ENCODE measurements at places on chromosomes 2 and 18.
A peak's percentile ranks its signal among the peaks of the same experiment; 100 is the strongest.

DNA sequence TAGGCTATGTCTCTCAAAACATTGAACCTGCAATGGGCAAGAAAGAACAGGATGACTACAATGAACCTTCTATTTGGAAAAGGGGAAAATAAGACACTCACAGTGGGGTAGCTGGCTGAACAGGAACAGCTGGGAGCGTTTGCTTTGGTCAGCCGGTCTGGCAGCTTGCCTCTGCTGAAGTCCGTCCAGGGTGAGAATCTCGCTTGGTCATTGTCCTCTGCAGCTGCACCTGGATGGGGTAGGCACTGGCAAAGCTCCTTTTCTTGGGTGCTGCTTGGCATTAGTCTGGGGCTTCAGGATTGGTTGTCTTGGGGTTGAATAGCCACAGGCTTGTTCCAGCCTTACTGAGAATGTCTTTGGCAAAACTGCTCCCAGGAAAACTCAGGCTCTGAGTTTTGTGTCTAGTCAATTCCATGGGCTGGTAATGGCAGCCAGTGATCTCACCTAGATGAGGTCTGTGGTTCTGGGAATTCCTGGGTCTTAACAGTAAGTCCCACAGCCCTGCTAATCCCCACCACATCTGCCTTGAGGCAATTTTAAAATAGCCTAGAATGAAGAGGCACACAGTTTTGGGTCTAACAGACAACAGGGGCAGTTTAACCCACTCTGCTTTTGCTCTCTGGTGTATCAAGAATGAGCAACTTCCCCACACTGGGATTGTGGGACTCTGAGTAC lies 13.4 kb downstream of the NEDD4L start:
- DNase-seq = no peak

DNA sequence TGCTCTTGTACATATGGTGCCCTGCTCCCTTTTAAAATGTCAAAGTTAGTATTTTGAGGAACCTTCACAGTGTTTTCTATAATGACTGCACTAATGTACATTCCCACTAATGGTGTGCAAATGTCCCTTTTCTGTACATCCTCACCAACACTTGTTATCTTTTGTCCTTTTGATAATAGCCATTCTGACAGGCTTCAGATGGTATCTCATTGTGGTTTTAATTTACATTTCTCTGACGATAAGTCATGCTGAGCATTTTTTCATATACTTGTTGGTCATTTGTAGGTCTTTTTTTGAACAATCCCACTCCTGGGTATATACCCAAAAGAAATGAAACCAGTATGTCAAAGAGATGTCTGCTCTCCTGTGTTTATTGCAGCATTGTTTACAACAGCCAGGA lies 268.3 kb downstream of the FBXO15 start:
- no peak for DNase-seq

- no peak for DNase-seq
These were observed 5.1 kb downstream of the MEIS1 start for GRCh38 chr2:66439812-66440542.

- DNase-seq = no peak
These were observed 137.6 kb downstream of the CMPK2 start for GRCh38 chr2:6728156-6728555.

DNA sequence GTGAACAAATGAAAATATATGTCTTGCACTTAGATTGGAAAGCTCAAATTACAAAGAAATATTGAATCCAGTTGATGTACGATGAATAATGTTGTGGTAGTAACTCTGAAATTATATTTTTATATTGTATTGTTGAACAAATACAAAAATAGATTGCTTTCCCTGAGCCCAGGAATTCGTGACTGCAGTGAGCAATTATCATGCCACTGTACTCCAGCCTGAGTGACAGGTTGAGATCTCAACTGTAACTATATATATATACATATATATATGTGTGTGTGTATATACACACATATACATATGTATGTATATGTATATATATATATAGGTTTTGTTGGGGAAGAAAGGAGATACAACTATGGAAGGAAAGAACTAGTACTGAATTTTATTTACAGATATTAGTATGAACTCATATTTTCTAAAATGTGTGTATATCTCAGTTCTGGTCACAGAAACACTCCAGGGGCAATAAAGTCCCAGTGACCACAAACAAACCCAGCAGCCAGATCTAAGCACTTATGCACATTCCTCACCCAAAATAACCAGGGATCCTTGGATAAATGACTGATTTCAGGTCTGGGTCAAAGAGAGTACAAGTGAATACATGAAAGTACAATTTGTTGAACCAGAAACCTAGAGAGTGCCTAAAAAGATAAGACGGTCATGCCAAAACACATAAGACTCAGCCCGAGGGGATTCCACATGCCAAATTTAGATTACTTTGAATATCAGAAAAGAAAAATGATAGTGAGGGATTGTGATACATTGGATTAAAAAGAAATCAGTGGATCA lies 146.3 kb downstream of the TMX3 start:
- DNase-seq = no peak

- peak; percentile 13 for DNase-seq
These were observed 182.4 kb downstream of the NCK2 start for GRCh38 chr2:105926960-105927678.

DNA sequence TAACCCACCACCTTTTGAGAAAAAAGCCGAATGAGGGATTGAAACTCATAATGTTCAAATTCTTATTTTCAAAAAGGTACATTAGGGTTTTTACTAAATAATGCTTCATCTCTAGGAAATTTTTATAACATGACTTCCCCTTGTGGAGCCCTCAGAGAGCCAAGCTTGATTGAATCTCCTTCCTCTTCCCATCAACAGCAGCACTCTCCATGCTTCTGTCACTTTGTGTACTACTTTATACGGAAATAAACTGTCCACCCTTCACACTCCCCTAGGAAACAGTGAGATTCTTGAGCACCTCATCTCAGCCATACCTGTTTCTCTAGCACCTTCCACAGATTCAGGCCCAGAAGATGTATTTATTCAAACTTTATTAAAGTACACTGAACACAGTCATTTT lies 51.8 kb downstream of the TFPI start:
- DNase-seq = no peak

GRCh38 chr18:28059861-28060260 lies 117.1 kb downstream of the CDH2 start:
- no peak for DNase-seq

GRCh38 chr2:20403774-20404312 lies 43.0 kb upstream of the RHOB start:
- DNase-seq = no peak

DNA sequence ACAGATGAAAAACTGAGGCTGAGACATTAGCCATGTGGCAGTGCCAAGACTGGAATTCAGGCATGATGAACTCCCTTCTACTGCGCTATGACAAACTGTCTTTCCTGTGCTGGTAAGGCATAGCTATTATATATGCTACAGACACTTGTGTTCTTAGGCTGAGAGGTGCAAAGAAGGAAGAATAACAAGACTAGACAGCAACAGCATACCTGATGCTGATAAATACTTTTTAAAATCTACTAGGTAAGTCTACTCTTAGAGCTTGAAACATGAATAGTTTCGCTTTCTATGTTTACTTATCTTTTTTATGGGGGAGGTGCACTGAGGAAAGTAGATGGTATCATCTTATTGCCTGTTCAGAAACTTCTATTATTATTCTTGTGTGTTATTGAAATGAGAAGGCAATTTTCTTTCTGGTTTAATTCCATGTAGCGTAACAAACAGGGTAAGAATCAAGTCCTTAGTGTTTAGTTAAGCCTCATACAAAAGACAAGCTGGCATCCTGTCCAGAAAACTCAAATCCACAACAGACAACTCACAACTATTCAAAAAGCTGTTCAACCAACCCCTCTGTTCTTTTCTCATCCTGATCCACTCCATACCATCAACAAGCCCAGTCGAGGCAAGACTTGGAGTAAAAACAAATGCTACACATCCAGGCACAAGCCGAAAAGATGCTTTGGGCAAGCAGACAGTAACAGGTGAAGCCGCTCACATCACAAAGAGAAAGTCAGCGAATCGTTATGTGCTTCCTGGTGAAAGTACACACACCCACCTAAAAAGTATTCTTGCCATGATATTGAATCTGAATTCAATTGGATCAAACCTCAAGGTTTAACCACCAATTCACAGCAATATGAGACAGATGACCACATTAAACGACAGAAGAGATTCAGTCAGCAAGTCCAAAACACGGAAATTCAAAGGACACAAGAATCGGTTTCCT lies 1.5 kb downstream of the TTC32 start:
- DNase-seq = peak; percentile 16

- DNase-seq = no peak
These were observed 31.5 kb upstream of the TANC1 start for GRCh38 chr2:158936978-158937377.

DNA sequence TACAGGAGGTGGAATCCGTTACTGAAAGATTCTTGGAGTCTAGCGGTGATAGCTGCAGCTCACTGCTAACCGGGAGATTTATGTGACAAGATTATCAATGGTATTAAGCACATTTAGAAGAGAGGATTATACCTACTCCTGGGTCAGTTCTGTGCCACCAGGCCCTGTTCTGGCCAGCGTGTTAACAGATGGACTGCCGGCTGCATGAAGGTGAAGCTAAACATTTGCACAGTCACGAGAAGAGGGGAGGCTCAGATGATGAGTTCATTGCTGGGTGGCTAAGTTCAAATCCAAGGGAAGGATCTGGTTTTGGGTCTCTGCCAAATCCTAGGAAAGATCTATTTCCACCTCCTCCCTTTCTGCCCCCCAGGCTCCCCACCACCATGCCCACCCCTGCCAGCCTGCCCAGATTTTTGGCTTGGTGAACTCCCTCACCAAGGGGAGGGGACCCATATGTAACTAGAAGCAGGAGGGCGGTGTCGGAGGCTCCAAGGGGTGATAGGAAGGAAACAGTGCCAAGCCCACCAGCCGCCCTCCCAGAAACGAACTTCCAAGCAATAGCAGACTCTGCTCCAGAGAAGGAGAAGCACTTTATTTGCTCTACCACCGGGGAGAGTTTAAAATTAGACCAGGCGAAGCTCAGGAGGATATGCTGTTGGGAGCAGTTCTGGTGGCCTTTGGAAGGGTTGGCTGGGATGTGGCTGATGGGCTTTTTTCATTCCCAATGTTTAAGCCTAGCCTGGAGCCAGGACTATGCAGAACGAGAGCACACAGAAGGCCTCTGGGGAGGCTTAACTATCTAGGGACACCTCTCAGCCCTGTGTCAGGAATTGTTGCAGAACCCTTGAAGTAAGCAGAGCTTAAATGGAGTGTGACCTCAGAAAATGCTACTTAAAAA lies 200.5 kb downstream of the KLHL29 start:
- DNase-seq = no peak

DNA sequence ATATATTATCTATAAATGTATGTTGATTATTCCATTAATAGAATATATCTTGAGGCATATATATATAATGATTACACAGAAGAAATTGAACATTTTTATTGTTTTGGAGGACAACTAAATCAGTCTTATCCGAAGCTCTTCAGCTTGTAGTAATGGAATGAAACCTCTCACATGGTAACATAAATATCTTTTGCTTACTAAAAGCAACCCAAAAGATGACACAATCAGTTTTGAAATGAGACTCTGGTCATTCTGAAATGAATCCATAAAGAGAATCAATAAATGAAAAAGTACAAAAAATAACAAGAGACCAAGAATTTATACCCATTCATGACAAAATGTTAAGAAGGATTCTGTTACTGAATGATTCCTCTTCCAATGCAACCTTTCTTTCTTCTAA lies 110.2 kb downstream of the FIGN start:
- no peak for DNase-seq

GRCh38 chr2:106219813-106220212 lies 25.7 kb upstream of the UXS1 start:
- DNase-seq = no peak

GRCh38 chr18:52678034-52678433 lies 338.0 kb downstream of the DCC start:
- DNase-seq = no peak

- DNase-seq = no peak
These were observed 159.2 kb downstream of the GALNT3 start for GRCh38 chr2:165634855-165635254.

- no peak for DNase-seq
These were observed 78.0 kb upstream of the OTX1 start for GRCh38 chr2:62972601-62973000.

- peak; percentile 46 for DNase-seq
These were observed 901 bp downstream of the ICA1L start for GRCh38 chr2:202870431-202871299.

DNA sequence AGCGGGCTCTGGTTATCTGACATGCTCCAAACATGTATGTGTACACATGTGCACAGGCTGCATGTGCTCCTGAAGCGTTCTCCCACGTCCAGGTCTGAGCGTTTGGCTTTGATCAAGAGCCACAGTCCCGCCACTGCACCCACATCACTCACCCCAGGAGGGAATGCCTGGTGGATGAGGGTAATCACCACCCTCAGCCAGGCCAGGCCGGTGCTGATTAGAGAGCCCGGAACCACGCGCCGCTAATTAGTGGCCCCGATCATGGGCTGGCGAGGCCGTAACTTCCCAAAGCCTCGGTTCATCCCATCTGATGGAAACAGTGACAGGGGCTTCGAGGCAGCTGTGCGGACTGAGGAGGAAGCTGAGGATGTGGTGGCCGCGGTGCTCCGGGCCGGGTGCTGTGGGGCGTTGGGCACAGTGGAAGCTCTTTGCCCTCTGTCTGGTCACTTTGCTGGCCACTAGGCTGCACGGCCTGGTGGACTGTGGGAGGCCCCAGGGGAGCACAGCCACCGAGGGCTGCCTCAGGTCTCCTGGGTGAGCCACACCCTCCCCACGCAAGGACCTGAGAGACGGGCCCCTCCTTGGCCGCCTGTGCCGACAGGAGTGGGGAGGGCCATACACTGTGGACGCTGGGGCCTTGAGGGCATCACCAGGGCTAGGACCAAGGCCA lies 219.4 kb downstream of the TWIST2 start:
- no peak for DNase-seq

Measured in effector memory CD8-positive, alpha-beta T cell (primary cell).